ENCODE measurements at places on chromosomes 16 and 17.

GRCh38 chr16:49020436-49020835 lies 261.2 kb downstream of the CBLN1 start:
- no peak for DNase-seq

GRCh38 chr16:66834746-66835145 lies 4.0 kb upstream of the NAE1 start:
- no peak for DNase-seq

DNA sequence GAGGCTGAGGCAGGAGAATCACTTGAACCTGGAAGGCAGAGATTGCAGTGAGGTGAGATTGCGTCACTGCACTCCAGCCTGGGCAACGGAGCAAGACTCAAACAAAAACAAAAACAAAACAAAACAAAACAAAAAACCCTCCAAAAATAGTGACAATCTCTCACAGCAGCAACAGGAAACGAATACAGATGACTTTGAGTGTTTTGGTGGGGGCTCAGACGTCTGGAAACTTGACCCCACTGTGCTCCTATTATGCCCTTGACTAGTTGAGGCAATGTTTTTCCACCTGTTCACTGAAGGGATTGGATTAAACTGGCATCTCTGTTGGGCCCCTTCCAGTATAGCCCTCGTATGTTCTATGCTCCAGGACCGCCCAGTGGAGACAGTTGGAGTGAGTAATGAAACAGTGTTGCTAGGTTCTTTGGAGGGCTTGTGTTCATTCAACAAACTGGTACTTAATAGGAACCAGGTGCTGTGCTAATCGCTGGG lies 167.0 kb downstream of the UTP18 start:
- DNase-seq: no peak

GRCh38 chr17:897970-898619 lies 81.5 kb downstream of the NXN start:
- no peak for DNase-seq

DNA sequence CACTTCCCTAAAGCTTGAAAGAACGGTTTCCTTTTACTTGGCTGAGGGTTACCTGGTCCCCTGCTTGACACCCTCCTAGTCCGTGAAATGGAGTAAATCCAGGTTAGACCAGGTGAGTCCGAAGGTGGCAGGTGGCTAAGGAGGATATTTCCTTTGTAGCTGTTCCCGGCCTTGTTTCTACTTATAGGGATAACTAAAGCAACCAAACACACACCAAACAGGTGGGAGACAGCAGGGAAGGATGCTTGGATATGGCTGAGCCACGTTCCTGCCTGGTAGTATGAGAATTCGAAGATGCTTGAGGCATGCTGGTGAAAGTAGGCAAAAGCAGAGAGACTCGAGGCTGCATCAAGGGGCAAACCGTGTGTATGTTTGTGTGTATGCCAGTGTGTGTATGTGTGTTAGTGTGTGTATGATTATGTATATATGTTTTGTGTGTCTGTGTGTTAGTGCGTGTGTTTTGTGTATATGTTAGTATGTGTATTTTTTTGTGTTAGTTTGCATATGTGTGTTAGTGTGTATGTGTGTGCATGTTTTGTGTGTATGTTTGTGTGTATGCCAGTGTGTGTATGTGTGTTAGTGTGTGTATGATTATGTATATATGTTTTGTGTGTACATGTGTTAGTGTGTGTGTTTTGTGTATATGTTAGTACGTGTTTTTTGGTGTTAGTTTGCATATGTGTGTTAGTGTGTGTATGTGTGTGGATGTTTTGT lies 28.9 kb downstream of the RBFOX1 start:
- no peak for DNase-seq

DNA sequence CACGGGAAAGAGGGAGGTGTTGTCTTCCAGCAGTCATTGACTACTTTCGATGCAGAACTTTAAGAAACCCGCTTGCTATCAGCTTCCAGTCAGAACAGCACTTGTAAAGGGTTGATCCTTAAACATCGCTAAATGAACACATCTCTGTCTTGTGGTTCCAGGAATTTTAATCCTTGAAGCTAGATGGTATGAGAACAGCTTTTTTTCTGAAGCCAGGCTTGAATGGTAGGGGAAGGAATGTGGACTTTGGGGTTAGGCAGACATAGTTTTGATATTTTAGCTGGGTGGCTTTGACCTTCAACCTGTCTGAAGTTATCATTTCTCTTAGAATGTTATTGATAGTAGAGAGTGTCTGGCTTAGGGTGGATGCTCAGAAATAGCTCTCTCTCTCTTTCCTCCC lies 81.1 kb downstream of the RGS9 start:
- no peak for DNase-seq

DNA sequence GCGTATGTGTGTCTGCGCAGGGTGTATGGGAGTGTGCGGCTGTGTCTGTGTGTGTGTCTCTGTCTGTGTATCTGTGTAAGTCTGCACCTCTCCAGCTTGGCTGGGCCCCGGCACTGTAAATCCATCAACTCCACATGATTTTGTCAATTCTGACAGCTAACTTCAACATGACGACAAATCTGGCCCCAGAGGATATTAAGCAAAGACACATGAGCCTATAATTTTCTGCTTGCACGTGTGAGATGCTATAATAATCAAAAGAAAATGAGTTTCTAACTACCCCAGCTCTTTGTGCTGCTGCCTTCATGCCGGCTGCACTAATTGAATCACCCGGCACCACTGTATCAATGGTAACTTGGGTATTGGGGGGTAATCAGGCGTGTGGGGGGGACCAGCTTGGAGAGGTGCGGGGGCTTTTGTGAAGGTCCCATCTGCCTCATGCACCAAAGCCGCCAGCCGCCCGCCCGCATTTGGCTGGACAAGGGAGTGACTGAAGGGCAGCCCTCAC lies 57.6 kb upstream of the LHX1 start:
- no peak for DNase-seq

DNA sequence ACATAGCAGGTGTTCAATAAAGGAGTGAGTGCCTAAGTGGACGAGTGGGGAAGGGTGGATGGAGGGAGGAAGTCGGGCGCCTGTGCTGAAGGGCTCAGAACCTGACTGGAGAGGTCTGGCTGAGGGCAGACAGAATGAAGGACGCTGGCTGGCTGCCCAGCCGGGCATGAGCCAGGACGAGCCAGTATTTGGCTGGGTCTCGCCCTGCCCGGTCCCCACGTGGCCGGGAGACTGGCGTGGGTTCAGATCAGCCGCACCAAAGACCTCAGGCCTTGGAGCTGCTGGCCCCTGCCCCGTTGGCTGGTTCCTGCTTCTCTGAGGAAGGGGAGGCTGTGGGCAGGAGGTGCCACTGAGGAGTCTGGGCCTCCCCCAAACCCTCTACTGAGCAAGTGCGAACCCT lies 79.8 kb downstream of the ENGASE start:
- no peak for DNase-seq

DNA sequence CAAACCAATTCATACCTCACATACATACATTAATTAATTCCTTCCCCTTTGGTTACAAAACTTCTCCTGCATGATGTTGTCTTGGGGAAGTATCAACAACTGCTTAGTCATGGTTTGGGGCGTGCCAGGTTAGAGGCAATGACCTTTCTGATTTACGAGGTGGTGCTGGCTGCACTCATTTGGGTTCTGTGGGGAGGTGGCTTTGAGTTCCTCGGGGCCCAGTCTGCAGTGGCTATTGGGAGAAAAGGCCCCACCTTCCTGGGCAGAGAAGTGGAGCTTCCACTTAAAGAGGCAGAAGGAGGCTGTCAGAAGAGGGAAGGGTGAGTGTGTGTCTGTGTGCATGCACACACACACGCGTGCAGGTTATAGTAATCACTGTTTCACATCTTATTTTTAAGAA lies 10.2 kb upstream of the ETV4 start:
- no peak for DNase-seq

GRCh38 chr16:4414187-4414917 lies 2.0 kb downstream of the CORO7 start:
- no peak for DNase-seq

DNA sequence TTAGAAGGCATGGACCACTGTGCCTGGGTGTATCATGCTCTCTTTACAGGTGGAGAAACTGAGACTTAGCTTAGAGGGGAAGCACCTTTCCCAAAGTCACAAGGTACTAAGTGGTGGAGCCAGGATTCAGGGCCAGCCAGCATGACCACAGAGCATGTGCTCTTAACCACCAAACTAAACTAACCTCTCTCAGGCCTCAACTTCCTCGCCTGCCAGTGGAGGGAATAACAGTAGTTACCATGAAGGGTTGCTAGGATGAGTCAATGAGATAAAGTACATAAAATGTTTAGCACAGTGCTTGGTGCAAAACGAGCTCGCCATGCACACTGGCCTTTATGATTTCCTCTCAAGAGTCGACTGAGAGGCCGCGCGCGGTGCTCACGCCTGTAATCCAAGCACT lies 6.4 kb upstream of the MYO1C start:
- DNase-seq: no peak

GRCh38 chr17:51200295-51200694 lies 34.1 kb downstream of the NME2 start:
- DNase-seq: no peak

DNA sequence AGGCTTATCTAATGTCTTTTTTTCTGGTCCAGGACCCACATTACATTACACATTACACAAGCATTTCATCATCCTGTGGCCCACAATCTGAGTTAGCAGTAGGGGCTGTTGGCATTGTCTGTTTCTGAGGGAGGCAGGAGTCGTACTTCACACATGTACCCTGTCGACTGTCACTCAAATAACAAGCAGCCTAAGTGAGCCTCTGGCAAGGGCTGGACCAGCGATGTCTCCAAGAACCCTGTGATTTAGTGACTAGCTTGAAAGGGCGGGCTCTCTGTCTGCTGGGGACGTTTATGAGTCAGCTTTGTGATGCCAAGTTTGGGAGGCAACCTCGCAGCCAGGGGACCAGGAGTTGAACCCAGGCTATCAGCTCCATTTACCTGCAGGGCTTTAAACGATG lies 251.4 kb downstream of the HS3ST3B1 start:
- DNase-seq: no peak

- no peak for DNase-seq
Observed at GRCh38 chr17:67217446-67217845, 27.6 kb downstream of the HELZ start.

DNA sequence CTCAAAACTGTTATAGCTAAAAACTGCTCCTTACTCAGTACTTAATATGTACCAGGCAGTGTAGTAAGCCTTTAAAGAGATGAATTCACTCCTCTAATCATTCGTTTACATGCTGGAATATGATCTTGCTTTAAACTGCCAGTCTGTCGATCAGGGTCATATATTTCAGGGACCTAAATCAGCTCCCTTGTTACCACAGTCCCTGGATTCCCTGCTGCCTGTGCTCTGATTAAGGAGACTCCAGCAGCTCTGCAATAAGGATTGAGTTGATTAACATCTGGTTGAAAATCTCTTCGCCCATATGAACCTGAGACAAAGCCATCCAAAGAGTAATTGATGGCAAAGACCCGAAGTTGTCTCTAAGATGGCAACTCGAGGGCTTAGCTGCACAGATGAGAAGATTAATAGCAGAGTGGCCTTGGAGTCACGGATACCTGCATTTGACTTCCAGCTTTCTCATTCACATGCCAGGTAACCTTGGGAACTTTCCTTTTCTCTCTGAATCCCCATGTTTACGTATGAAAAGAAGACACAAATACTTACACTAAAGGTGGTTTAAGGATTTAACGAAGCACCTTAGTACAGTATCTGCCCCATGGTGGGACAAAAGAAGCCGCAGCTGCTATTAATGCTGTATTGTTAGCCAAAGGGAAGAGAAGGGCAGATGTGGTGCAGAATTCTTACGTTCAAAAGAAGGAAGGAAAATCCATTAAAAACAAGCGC lies 68.2 kb downstream of the VAT1L start:
- DNase-seq: no peak

DNA sequence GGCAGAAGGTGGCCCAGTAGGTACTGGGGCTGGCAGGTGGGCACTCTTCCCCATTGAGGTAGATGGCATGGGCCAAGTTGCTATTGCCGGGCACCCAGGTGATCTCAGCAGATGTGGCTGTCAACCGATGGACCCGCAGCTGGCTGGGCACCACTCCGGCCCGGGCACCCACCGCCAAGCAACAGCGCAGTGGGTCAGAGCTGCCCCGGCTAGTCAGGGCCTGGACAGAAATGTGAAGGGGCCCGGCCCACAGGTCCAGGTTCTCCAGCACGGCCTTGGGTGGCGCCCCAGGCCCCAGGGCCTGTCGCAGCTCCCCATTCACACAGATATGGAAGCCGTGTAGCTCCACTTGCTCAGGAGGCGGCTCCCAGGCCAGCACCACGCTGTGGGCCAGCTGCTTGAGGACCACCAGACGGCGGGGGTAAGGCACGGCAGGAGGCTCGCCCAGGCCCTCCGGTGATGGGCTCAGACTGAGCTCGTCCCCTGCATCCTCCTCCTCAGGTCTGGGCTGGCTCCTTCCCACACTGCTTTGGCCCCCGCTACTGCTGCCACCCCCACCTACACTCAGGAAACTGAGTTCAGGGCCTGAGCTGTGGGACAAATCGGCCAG lies 16.5 kb downstream of the TSPOAP1 start:
- no peak for DNase-seq

DNA sequence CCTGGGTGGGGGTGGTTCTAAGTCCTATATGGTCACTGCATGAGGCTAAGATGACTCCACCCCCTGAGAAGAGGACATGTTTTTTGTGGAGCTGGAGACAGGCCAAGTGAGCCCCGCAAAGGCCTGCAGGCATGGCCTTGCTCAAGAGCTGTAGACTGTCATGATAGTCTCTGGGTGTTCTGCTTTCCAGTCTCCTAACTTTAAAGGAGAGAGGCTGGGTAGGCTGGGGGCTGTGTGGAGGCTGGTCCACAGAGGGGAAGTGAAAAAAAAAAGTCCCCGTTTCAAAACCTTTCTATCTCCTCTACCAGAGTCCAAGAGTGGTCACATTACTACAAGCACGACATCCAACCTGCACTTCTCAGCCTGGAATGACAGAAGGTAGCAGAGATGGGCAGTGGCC lies 27.1 kb downstream of the CDRT4 start:
- no peak for DNase-seq

DNA sequence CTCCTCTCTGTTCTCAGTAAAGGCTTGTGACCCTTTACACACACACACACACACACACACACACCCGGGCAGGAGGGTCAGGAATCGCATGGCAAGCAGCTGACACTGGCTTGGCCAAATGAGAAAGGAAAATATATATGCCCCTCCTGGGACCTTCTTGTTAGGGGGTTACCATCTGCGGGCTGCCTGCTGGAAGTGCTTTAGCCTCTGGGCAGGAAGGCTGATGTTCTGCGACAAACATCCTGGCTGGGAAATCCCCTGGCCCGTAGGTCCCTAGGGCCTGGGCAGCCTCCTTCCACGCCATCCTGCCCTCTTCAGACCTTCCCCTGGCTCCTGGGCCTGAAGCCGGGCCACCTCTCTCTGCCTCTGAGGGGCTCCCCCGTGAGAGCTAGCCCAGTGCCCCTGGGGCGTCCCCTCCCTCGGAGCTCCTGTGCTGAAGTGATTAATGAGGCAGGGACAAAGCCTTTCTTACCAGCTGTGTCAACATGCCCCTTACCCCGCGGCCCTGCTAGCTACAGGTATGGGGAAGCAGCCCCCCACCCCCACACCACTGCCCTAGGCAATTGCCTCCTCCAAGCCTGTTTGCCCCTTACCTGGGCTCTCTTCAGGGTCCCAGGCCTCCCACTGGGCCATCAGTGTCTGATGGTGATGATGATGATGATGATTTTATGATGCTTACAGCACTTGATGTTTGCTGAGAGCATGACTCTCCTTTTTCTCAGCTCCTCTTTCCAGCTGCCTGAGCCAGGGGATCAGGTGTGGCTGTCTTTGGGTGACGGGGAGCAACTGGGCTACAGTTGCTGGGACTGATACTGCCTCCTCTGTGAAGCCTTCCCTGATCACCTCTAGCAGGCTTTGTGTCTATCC lies 32.8 kb upstream of the ETV4 start:
- DNase-seq: no peak
